Occipital lobe (tissue), 3 donors: ENCODE measurements at places on chromosomes 16 and 17. TPM values are rescaled to one million over a fixed set of nuclear protein-coding genes. Genes with fewer than 3 reads are reported as not detected.

- DNase-seq = no peak
Measured at GRCh38 chr17:246226-246625, 64.8 kb upstream of the DOC2B start.

GRCh38 chr17:49944273-49944870 lies 24.6 kb upstream of the DLX4 start:
- no peak for DNase-seq

Gene GALR2
- total RNA-seq = not detected

Gene SP6
- total RNA-seq = 0.16 TPM

Gene WFDC1
- total RNA-seq = 0.62 TPM

- DNase-seq = no peak
Measured at GRCh38 chr17:21467739-21468490, 91.8 kb downstream of the KCNJ12 start.

- no peak for DNase-seq
Measured at GRCh38 chr16:54453871-54454270, 167.3 kb upstream of the IRX3 start.

Gene STH
- total RNA-seq = 3.9 TPM

DNA sequence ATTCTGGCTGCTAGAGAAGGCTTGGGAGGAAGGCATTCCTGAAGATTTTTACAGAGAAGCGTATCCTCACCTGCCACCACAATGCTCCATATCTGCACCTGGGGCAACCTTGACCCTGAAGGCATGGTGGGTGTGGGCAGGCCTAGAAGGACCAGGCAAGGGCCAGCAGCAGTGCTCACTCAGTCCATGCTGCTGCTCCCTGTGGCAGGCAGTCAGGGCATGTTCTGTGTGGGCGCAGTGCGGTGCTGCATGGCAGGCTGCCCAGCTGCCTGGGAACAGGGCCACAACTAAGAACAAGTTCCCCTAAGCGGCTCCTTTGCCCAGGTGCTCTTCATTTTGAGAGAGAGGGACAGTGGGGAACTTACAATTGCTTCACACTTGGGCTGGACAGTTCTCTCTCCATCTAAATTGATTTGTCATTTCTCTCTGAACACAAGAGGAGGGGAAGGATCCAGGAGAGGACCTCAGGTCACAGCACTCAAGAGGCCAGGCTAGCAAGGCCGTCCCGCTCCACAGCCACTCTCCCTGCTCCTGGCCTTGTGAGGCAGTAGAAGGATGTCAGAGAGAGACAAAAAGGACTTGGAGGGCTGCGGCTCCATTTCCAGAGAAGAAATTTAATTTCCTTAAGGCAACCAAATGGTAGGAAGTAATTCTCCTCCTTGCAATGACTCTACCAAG lies 158.8 kb downstream of the AATF start:
- DNase-seq = peak; percentile 62

- no peak for DNase-seq
Measured at GRCh38 chr17:77470800-77471733, 330.3 kb downstream of the SEC14L1 start.

GRCh38 chr16:12700161-12700560 lies 103.5 kb downstream of the CPPED1 start:
- no peak for DNase-seq

Gene SLC12A3
- not detected for total RNA-seq
